ENCODE measurements at places on chromosomes 6 and 20.
A peak's percentile ranks its signal among the peaks of the same experiment; 100 is the strongest.

- DNase-seq = no peak
Measured at GRCh38 chr6:138307816-138308730, 69.6 kb upstream of the SMIM28 start.

DNA sequence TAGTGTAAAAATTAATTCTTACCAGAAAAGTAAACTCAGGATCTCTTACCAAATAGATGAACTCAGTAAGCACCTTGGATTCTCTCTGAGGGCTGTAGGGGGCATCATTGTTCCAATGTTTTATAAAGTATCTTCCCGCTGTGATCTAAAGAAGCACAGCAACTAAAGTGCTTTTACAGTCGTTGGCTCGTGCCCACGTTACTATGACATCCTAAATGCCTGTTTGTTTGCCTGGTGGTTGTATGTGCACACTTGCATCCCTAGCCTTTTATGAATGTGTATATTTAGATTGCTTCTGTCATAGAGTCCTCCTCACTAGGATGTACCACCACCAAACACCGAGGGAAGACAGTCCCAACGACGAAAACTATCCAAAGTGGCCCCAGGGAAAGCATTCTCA lies 34.5 kb downstream of the SLX4IP start:
- peak; percentile 90 for DNase-seq

- DNase-seq = no peak
Measured at GRCh38 chr6:118542184-118542952, 5.7 kb upstream of the PLN start.

GRCh38 chr6:117463762-117464665 lies 18.5 kb upstream of the DCBLD1 start:
- peak; percentile 76 for DNase-seq

DNA sequence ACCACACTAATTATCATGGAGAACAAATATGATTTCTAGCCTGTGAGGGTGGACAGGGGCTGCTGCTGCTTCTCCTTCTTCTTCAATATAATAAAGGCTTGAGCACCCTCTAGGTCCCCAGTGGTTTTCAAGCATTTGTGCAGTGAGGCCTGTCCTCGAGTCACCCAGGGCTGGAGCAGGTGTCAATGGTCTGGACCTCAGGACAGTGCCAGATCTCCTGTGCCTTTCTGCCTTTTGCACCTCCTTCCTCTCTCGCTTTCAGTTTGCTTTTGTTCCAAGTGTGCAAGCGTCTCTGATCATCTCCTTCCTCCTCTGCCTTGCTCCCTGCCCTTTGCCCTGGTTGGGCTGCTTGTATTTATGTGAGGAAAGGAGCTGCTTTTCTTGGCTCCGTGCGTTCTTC lies 152.2 kb upstream of the SYNDIG1 start:
- DNase-seq = no peak

Measured in mesenchymal stem cell (in vitro differentiated cells and primary cell).